ENCODE measurements at places on chromosomes 11 and 22.

- no peak for DNase-seq
Observed at GRCh38 chr22:40567106-40567505, 69.4 kb downstream of the MRTFA start.

DNA sequence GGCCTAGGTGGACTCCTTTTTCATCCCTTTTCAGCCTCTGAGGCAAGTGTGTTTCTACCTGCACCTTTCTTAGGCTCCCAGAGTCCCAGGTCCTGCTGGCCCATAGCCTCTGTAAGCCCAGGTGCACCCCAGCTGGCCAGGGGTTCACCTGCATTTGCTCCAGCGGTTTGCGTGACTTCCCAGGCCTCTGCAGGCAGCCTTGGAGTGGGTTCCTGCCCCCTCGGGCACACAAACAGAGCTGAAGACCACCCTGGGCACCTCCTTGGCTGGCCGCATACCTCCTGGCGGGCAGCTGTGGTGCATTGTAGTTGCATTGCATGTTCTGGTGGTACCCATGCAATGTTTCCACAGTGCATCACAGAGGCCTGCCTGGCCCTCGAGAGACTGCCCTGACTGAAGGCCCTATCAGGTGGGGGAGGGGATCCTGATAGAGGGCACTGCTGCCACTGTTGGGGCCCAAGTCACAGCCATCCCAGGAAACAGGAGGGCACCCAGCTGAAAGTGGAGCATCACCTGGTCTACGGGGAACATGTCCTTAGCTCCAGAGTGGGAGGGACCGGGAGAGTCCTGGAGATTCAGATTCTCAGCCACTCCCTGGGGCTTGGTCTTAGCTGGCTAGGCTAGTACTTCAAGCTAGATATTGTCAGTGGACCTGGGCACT, 14.1 kb downstream of the SHISA8 start:
- no peak for DNase-seq

DNA sequence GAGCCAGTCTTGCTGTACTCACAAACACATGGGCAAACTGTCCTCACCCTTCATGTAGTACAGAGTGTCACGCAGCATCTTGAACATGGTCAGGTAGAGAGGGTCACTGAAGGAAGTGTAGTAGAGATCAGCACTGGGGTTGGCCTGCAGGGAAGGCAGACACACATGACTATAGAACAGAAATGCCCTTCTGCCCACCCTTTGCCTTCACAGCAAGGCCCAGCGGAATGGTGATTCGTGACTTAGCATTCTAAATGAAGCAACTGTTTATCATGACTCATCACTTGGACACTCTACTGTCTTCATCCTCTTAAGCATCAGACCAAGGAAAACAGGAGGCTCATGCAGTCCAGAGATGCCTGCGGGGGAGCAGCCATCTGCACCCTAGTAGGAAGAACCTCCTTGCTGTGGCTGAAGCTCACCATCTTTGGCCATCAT, 33.4 kb downstream of the SERPIND1 start:
- DNase-seq: no peak

DNA sequence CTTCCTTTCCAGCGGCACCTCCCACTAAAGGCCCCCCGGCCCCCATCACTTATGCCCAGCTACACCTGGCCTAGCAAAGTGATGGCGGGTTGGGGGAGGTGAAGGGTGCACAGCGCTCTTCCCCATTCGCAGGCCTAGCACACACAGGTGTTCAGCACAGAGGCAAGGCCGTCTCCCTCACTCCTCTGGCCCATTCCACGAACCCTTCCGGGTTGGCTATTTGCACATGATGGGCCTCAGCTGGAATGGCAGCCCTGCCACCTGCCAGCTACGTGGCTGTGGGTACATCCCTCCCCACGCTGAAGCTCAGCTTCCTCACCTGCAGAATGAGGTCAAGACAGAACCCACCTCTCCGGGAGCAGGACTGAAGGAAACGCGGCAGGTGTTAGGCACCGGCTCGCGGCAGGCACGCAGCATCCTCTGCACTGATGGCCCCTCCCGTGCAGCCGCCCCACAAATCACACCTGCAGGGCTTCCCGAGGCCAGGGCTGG, 4.8 kb downstream of the KIAA0930 start:
- no peak for DNase-seq

DNA sequence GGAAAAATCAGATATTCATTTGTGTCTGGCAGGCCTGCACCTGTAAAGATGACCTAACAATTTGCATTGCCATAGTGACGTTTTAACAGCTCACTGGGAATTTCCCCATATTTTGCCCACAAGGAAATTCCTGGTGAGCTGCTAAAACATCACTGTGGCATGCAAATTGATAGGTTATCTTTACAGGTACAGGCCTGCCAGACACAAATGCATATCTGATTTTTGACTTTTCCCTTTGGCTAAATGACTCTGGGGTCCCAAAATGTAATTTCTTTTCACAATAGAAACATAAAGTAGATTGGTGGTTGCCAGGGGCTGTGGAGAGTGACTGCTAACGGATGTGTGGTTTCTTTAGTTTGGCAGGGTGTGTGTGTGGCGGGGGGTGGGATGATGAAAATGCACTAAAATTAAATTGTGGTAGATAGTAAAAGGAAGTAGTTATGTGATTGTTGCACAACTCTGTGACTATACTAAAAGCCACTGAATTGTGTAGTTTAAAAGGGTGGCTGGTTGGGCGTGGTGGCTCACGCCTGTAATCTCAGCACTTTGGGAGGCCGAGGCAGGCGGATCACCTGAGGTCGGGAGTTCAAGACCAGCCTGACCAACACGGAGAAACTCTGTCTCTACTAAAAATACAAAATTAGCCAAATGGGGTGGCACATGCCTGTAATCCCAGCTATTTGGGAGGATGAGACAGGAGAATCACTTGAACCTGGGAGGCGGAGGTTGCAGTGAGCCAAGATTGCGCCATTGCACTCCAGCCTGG, 18.5 kb upstream of the FEZ1 start:
- DNase-seq: no peak

GRCh38 chr11:84019571-84020194, 733.5 kb upstream of the CCDC90B start:
- DNase-seq: no peak

DNA sequence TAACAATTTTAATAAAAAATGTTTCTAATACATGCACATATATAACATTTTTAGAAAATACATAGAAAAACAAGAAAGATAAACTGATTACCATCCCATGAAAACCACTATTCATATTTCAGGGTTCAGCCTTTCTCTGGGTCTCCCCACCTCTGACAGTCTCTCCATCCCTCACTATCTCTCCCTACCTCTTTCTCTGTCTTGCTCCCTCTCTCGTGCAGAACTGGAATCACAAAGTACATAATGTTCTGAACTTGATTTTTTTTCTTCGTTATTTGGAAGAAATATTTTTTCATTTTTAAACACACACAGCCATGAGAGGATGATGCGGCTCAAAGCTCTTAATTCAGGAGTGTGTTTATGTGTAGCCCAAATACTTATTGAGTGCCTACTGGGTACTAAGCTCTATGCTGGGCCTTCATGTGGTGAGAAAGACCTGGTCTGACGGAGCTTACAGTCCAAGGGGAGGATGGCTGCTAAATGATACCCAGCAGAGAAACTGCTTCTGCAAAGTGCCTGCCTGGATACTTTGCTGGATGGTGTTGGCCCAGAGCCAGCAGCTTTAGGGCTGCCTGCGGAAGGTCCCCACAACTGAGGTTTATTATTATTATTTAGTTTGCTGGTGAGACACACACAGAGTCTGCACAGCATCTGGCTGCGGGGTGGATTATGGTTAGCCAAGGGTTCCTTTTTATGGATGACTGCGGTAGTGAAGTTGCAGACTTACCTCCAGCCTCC, 42.6 kb downstream of the SC5D start:
- no peak for DNase-seq

- no peak for DNase-seq
Observed at GRCh38 chr11:82909015-82909640, 7.6 kb downstream of the DDIAS start.

DNA sequence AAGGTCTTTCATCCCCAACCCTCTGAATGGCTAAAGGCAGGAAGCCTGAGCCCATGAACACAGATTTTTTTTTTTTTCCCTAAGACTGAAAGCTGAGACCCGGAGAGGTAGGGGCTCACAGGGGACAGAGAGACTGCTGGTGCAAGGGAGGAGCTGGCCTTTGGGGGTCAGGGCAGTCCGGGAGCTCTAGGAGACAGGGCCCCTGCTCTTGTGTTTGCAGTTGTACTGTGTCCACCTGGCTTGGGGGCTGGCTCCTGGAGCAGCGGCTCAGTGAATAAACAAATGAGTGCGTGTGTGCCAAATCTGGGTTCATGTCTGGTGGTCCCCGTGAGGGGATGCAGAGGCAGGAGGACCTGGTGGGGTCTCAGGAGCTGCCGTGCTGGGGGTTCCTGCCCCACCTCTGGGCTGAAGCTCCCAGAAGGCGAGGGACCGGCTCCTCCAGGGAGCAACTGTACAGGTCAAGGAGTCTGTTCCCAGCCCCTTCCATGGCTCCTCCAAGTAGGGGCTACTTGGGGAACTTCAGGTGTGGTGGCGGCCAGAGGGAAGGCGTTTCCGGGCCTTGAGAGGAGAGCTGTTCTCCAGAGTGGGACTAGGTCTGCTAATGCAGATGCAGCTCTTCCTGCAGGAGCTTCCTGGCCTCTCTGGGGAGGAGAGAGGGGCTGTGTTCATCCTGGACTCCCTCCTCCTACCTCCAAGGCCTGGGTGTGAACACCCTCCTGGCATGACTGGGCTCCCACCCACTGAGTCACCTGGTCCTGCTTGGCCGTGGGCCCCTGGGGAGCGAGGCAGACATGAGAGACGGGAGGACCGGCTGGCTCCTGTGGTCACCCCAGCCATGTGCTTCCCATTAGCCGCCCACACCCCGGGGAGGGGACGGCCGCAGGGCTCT, 57.6 kb downstream of the FBXO7 start:
- DNase-seq: no peak

- no peak for DNase-seq
Observed at GRCh38 chr22:36520423-36520822, 8.5 kb downstream of the EIF3D start.

Measured in stimulated activated CD4-positive, alpha-beta T cell treated with anti-CD3 and anti-CD28 coated beads, Interleukin-1b, Interleukin-23, amount 100 ng/mL, for 1 hour (primary cell).